ENCODE measurements at places on chromosomes 12 and 14.

DNA sequence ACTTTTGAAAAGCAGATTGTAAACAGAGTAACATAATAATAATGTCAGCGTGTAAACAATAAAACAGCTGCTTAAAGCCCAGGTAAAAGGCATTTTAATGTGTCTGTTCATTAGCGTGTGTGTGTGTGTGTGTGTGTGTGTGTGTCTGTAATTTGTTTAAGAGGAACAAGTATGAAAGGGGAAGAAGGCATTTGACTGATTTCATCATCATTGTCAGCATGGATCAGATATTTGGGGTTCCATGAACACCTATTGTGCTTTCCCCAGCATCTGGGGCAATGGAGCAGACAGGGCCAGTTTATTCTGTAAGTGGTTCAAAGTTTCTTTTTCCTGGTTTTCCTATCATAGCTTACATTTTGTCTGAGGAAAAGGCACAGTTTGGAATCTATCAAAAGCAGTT lies 28.9 kb downstream of the SLC25A21 start:
- DNase-seq: no peak

GRCh38 chr12:110637869-110638441 lies 24.0 kb downstream of the TCTN1 start:
- no peak for DNase-seq

DNA sequence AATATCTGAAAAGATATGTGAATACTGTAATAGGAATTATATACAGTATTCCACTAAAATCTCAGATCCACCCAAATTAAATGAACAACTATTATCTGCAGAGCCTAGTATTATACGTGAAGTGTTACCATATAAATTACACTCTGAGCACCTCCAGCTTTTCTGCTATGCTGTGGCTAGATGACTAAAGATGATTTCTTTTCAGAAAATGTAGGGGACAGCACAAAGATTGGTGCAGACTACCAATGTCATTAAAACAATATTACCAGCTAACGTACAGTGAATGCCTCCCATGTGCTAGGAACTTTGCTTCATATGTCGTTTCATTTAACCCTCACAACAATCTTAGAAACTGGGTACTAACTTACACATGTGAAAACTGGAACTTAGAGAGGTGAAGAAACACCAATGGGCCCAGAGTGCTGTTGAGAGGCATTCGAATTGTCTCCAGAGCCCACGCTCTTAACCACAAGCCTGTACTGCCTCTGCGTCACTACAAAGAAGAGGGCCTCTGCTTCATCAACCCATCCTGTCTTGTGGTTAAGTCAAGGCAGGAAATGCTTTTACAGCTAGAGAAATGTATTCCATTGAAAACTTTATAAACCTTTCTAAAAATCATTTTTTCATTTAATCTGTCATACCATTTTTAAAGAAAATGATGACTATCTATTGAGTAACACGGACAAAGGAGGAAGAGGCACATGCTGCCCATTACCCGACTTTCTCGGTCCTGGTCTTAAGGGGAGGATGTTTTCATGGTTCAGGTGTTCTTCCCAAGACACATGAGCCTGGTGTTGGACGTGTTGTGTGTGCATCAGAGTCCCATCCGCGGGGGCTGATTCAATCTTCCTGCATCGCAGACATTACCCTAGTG lies 1.3 kb downstream of the GPR65 start:
- DNase-seq: no peak

DNA sequence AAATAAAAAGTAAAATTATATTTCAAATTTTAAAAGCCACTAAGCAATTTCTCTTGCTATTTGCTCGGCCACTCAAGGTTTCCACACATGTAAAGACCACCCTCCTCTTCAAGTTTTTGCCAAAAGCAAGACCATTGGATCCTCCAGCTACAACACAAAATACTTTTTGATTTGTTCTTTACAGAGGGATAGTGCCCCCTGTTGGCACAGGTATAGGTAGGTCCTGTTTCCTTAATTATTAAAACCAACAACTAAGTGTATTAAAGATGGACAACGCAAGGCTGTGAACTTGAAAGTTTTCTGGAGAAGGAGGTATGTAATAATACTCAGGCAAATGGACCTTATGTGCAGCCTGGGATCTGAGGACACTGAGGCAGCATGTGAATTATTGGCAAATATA lies 23.8 kb downstream of the ATP6V1D start:
- DNase-seq: no peak

GRCh38 chr12:76006028-76006925 lies 25.3 kb downstream of the PHLDA1 start:
- no peak for DNase-seq

DNA sequence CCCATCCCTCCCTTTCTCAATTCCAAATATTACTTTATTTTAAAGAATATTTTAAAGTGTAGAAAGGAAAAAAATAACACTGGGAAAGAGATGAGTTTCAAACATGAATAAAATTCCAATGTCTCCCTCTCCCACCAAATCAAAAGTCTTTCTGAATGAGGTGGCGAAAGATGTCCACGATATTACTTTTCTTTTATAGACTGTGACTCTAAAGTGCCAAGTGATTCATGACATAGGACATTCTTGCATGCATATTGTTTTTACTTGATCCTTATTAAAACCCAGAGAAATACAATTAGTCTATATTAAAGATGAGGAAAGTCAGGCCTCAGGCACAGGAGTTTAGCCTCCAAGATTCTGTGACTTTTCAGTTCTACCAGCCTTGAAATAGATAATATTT lies 16.0 kb upstream of the LUM start:
- DNase-seq: no peak
